Suprapubic skin (tissue), 4 donors: ENCODE measurements at places on chromosomes 12 and 14. TPM values are rescaled to one million over a fixed set of nuclear protein-coding genes. Genes with fewer than 3 reads are reported as not detected.

CAPZA3 gene
- 1.6 TPM for total RNA-seq

- H3K27ac ChIP-seq: no peak overlapping the region
- DNase-seq: no peak
- H3K36me3 ChIP-seq: peaks cover 44% of the 10 kb centered on the region
- no peaks in the 10 kb centered on the region for H3K27me3 ChIP-seq
- peak overlapping the region; percentile 85 for H3K4me3 ChIP-seq
- peaks cover 18% of the 10 kb centered on the region for H3K4me1 ChIP-seq
These were observed 1.4 kb downstream of the CALCOCO1 start for GRCh38 chr12:53725824-53726223.

OR6C2 gene
- total RNA-seq: 1.3 TPM

FZD10 gene
- 18.0 TPM for total RNA-seq

GRCh38 chr14:31943861-31944255, 133.2 kb upstream of the ARHGAP5 start:
- DNase-seq: no peak
- no peak overlapping the region for H3K4me3 ChIP-seq
- H3K4me1 ChIP-seq: peaks cover 11% of the 10 kb centered on the region
- H3K36me3 ChIP-seq: no peaks in the 10 kb centered on the region

GRCh38 chr14:55654243-55654642, 74.2 kb downstream of the KTN1 start:
- no peak overlapping the region for H3K4me3 ChIP-seq
- H3K27ac ChIP-seq: no peak overlapping the region
- no peaks in the 10 kb centered on the region for H3K4me1 ChIP-seq
- H3K27me3 ChIP-seq: no peaks in the 10 kb centered on the region
- DNase-seq: no peak

DNA sequence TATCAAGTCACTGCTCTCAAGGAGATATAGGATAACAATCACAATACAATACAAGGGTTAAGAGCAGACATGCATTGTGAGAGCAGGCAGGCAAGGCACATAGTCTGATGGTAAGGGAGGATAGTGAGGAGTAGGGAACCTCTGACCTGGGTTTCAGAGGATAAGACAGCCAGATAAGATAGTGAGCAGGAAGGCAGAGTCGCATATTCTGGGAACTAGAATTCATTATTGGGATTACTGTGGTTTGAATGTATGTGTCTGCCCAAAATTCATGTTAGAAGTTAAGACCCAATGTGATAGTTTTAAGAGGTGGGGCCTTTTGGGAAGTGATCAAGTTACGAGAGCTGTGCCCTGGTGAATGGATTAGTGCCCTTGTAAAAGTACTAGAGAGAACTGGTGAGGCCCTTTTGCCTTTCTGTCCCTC, 14.4 kb upstream of the ATF1 start:
- H3K27me3 ChIP-seq: no peaks in the 10 kb centered on the region
- no peaks in the 10 kb centered on the region for H3K4me1 ChIP-seq
- H3K4me3 ChIP-seq: no peak overlapping the region
- no peak for DNase-seq
- no peak overlapping the region for H3K27ac ChIP-seq

DNA sequence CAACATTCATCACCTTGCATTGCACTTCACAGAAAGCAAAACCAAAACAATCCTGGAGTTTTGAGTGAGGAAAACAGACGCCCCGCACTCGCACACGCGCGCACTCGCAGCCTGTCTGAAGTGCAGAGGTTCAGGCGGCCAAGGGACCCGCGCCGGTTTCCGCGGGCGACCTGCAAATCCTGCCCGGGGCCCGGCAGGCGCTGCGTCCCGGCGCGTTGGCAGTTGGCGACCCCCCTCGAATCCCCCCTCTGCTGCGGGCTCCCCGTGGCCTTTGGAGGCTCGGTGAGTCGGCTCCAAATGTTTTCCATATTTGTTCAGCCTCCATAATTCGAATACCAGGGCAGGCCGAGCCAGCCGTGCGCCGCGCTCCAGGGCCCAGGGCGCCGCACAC, at the start of gene SSPN:
TSS of gene SSPN (plus strand) at position 324 of the 391 bp plus-strand sequence. CDS start 100 bp downstream, outside the sequence.
- peak within 1 kb of the TSS; percentile 74 for H3K4me3 ChIP-seq
- no peaks in the 10 kb centered on the region for H3K36me3 ChIP-seq
- peak; percentile 86 for DNase-seq

GRCh38 chr14:71138448-71139293, 231.4 kb downstream of the PCNX1 start:
- DNase-seq: no peak
- H3K36me3 ChIP-seq: no peaks in the 10 kb centered on the region
- H3K4me1 ChIP-seq: peaks cover 20% of the 10 kb centered on the region
- H3K27ac ChIP-seq: no peak overlapping the region

DNA sequence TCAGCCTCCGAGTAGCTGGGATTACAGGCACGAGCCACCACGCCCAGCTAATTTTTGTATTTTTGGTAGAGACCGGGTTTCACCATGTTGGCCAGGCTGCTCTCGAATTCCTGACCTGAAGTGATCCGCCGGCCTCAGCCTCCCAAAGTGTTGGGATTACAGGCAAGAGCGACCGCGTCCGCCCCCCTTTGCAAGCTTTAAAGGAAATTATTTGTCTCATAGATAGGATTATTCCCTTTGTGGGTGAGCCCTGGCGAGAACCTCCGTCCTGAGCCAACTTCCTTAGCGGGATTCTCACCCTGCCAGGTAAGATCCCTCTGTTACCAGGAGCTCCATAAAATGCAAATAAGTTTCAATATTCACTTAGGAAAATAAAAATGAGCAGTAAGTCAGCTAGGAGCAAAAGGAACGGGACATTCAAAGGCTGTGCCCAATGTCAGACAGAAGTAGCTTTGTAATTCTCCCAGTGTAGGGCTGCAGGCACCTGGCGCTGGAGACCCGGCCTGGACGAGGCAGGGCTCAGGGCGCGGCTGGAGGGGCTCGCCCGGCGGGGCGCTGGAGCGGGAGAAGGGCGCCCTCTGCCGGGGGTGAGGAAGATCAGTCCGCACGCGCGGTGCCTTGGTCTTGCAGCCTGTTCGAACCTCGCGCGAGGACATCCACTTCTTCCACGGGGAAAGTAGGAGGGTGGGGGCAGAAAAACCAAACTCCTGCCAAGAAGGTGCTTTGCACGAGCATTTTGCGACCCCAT, 47.2 kb upstream of the PLXNC1 start:
- H3K4me1 ChIP-seq: peaks cover 29% of the 10 kb centered on the region
- no peak overlapping the region for H3K27ac ChIP-seq
- peak overlapping the region; percentile 57 for H3K4me3 ChIP-seq
- peaks cover 8% of the 10 kb centered on the region for H3K27me3 ChIP-seq
- H3K36me3 ChIP-seq: no peaks in the 10 kb centered on the region
- peak; percentile 91 for DNase-seq

DNA sequence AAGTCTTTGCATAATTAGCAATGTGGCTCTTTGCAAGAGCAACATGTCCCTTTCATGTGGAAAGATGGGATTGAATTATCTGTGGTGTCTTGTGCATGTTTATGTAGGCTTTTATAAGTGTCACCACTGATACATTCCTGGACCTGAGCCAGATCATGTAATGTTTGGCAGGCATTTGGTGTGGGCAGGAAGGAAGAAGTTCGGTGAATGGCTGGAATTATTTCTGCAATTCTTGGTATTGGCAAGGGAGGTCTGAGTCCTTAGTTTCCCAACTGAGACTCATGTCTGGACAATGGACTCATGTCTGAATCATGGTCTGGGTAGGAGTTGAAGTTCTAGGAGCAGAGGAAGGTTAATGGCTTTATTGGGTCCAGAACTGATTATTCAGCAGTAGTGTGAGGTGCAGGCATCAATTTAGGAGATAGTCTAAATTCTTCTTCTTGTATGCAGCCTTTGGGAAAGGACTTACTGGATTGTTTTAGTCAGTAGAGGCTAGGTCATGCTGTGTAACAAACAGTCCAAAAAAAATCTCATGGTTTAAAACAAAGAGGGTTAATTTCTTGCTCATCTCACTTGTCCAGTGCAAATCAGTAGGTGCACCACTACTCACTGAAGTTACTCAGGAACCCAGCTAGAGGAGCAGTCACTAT, 186.5 kb upstream of the LHX5 start:
- H3K27me3 ChIP-seq: peaks cover 10% of the 10 kb centered on the region
- DNase-seq: no peak
- H3K27ac ChIP-seq: no peak overlapping the region
- no peak overlapping the region for H3K4me3 ChIP-seq

- no peaks in the 10 kb centered on the region for H3K36me3 ChIP-seq
- DNase-seq: no peak
- no peak overlapping the region for H3K27ac ChIP-seq
- no peaks in the 10 kb centered on the region for H3K27me3 ChIP-seq
These were observed 672.9 kb downstream of the BCL11B start for GRCh38 chr14:98599082-98599481.

- no peaks in the 10 kb centered on the region for H3K4me1 ChIP-seq
- no peaks in the 10 kb centered on the region for H3K27me3 ChIP-seq
- no peak overlapping the region for H3K4me3 ChIP-seq
- H3K36me3 ChIP-seq: no peaks in the 10 kb centered on the region
- no peak for DNase-seq
These were observed 112.8 kb downstream of the CHST11 start for GRCh38 chr12:104569346-104570173.

DNA sequence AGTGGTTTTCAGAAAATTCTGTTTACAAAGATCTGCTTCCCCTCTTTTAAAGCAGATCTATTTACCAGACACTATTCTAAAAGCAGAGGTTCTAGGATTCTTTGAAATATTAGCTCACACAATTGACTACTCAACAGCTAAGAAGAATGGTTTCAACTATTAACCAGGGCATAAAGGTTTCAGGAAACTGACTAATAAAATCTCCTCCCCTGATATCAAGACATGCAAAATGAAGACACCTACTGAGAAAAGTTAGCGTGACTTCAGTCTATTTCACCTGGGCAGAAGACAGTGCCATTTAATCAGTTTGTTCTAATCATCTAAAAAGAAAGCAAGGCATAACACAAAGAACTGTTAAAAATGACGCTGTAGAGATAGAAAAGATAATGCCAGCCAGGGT, 22.2 kb downstream of the DAD1 start:
- H3K4me3 ChIP-seq: no peak overlapping the region
- H3K27me3 ChIP-seq: no peaks in the 10 kb centered on the region
- H3K36me3 ChIP-seq: peaks cover 32% of the 10 kb centered on the region
- no peak for DNase-seq
- H3K27ac ChIP-seq: no peak overlapping the region

GRCh38 chr12:99436584-99436983, 211.0 kb upstream of the GARIN6 start:
- H3K27me3 ChIP-seq: no peaks in the 10 kb centered on the region
- no peak for DNase-seq
- no peaks in the 10 kb centered on the region for H3K4me1 ChIP-seq
- no peaks in the 10 kb centered on the region for H3K36me3 ChIP-seq
- no peak overlapping the region for H3K4me3 ChIP-seq
- no peak overlapping the region for H3K27ac ChIP-seq

DNA sequence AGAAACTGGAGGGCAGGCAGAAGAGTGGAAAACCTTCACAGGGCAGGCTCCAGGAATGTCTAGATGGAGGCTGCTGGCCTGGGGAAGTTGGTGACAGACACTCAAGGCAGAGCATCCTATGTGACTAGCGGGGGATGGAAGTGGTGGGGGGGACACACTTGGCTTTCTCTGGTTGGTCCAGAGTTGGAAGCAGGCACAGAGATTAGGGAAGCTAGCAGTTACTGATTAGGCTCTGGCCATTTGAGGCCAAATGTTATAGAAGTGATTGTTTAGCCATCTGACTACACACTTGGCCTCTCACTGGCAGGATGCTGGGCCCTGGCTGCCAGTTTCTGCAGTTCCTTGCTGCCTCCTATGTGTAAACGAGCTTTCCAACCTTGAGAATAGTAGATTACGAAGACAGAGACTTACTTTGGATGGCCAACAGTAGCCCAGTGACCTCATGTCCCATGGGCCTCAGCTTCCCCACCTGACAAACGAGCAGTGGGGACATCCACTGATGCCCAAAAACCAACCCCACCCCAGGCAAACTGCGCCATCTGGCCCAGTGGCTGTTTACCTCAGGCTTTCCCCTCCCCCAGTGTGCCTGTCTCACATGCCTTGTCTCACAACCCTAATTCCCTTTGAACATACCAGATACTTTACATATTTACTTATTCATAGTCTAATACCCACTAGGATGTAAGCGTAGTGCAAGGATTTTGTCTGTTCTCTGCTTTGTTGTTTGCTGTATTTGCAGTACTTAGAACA, 102.7 kb downstream of the PAPLN start:
- H3K36me3 ChIP-seq: no peaks in the 10 kb centered on the region
- no peaks in the 10 kb centered on the region for H3K27me3 ChIP-seq
- no peak for DNase-seq
- no peak overlapping the region for H3K27ac ChIP-seq
- H3K4me1 ChIP-seq: peaks cover 5% of the 10 kb centered on the region
- H3K4me3 ChIP-seq: no peak overlapping the region

- peaks cover 9% of the 10 kb centered on the region for H3K27me3 ChIP-seq
- H3K4me1 ChIP-seq: peaks cover 8% of the 10 kb centered on the region
- H3K4me3 ChIP-seq: no peak overlapping the region
These were observed 218.9 kb downstream of the AACS start for GRCh38 chr12:125284087-125284486.

DNA sequence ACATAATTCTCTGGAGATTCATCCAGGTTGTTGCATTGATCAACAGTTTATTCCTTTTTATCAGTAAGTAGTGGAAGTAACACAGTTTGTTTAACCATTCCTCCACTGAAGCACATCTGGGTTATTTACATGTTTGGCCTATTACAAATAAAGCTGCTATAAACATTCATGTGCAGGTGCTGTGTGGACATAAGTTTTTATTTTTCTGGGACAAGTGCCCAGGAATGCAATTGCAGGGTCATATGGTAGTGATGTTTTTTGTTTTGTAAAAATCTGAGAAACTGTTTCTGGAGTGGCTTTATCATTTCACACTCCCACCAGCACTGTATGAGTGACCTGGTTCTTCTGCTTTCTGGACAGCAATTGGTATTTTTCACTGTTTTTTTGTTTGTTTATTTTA, 505.4 kb downstream of the CCER1 start:
- H3K27me3 ChIP-seq: no peaks in the 10 kb centered on the region
- DNase-seq: no peak
- no peaks in the 10 kb centered on the region for H3K4me1 ChIP-seq
- H3K36me3 ChIP-seq: no peaks in the 10 kb centered on the region
- H3K27ac ChIP-seq: no peak overlapping the region
- no peak overlapping the region for H3K4me3 ChIP-seq

- DNase-seq: no peak
- H3K27ac ChIP-seq: no peak overlapping the region
- H3K36me3 ChIP-seq: no peaks in the 10 kb centered on the region
These were observed 32.2 kb upstream of the BCL7A start for GRCh38 chr12:121989276-121990113.
